ENCODE measurements at places on chromosomes 7 and 10.

- DNase-seq: no peak
Observed at GRCh38 chr10:129780901-129781795, 182.9 kb downstream of the EBF3 start.

DNA sequence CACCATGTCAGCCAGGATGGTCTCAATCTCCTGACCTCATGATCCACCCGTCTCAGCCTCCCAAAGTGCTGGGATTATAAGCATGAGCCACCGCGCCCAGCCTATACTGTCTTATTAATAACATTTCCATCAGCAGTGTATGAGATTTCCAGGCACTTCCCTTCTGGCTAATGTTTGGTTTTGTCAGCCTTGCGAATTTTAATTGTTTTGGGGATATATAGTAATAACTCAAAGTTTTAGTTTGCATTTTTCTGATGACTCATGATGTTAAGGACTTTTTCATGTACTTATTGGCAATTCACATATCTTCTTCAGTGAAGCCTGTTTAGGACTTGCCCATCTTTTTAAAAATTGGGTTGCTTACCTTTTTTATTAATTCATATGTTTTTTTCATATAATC lies 76.0 kb downstream of the TMEM270 start:
- peak; percentile 27 for DNase-seq

DNA sequence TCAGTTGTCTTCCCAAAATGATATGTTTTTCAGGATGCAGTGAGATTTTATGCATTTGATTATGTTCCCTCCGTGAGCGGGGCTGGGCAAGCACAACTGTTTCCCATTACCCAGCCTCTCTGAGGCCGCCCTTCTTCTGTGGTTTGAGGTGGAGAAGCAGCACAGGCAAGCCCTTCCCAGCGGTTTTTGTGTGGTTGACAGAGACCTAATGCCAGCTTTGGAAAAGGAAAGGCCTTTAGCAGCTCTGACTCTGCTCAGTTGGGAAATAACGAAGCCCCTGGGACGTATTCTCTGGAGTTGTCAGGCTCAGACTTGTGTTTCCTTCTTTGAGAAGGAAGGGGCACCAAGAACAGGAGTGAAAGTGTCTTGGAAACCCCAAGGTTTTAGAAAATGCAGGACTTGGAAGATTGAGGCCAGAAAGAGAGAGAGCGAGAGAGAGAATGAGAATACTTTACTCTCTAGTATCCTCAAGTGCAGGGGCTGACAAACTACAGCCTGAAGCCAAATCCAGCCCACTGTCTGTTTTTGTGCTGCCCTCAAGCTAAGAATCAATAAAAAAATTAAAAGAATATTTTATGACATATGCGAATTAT lies 20.6 kb upstream of the PDCD4 start:
- DNase-seq: peak; percentile 40

DNA sequence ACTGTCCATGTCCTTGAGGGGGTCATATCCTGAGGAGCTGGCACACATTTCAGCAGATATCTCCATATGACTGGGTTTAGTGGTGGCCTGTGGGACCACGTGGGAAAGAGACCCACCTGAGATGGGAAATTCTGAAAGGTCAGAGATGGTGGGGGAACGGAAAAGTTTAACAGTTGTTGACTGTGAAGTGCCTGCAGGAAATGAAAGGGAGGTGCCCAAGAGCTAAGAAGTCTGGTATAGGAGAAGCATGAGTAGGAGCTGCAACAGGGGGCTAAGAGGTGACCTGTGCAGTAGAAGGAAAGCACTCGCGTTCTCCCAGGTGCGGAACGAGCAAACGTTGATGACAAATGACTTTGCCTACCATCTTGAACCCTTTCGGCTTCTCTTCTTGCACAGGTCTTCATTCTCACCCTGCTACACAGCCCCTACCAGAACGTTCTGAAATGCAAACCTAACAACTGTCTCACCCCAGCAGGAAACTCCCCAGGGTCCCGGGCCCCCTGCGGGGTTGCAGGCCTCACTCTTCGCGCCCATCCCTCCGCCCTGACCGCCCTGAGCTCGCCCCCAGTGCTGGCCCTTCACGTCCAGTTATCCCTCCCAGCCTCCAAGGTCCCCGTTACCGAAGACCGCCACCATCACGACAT lies 9.8 kb upstream of the FXYD4 start:
- no peak for DNase-seq

DNA sequence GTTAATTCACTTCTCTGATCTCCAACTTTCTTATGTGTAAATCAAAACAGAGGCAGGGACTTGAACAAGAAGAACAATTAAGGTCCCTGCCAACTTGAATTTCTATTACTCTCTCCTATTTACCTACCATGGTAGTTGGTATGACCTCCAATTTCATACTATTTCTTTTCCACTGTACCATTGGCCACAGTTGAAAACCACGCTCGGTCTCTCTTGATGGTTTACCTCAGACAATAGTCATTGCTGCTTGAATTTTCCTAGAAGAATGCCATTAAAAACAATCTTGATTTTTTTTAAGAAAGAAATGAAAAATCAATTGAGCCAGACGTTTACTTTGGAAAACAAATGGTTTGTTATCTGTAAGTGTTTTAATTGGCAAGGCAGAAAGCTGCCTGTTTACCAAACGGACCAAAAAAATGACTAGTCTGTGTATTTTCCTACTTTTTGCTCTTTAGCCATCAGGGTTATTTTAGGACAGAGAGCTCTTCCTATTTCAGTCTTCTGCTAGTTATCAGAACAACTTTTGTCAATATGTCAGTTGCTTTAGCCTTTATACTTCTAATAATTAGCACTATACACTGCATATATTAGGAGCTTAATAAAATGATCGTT lies 157.5 kb upstream of the PLXDC2 start:
- no peak for DNase-seq

DNA sequence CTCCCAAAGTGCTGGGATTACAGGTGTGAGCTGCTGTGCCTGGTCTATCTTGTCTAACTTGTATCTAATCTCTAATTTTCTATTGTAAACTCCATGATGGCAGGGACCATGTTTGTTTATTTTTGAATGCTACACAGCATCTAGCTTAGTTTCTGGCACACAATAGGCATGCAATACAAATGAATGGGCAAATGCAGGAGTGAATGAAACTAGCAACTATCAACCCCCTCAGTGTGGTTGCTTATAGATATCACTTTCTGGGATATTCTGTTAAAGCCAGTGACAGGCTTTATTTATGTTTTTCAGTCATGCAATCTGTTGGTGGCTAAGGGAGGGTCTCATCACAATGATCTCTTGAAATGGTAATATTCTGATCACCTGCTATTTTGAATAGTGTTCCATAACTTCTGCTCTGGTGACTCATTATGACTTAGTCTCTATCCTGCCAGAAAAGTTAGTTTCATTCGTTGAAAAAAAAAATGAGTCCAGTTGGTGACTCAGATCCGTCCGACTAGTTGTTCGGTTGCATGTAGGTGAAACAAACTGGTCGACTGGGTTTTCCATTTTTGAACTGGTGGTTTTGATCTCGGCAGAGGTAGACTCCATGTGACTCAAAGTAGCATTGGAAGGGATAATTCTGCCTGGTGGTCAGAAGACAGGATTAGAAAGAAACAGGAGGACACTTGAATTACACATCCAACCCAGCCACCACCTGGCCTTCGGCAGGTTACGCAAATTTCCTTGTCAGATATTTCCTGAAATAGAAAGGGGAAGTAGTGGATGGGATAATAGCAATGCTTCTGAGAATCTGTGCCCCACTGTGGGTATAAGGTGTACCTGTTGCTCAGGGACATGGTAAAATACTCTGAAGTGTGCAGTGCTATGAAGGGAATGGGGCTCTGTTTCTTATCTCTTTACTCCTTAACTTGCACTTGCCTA lies 76.8 kb downstream of the GATA3 start:
- no peak for DNase-seq

GRCh38 chr7:38502289-38502688 lies 128.9 kb downstream of the AMPH start:
- no peak for DNase-seq

GRCh38 chr7:86926732-86927131 lies 132.7 kb downstream of the ELAPOR2 start:
- peak; percentile 47 for DNase-seq

DNA sequence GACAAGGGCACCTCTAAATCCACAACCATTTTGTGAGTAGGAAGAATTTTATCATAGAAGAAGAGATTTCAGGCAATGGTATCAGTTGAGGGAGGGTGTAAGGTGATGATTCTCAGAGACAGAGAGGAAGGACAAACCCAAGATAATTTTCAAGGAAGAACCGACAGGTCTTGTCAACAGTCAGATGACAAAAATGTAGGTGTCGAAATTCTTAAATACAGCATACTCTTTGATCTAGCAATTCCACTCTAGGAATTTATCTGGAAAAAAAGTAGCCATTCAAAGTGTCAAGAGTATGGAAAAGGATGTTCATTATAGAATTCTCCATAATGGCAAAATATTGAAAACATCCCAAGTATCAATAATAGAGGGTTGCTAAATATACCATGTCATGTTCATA lies 14.2 kb upstream of the PDLIM1 start:
- DNase-seq: no peak

DNA sequence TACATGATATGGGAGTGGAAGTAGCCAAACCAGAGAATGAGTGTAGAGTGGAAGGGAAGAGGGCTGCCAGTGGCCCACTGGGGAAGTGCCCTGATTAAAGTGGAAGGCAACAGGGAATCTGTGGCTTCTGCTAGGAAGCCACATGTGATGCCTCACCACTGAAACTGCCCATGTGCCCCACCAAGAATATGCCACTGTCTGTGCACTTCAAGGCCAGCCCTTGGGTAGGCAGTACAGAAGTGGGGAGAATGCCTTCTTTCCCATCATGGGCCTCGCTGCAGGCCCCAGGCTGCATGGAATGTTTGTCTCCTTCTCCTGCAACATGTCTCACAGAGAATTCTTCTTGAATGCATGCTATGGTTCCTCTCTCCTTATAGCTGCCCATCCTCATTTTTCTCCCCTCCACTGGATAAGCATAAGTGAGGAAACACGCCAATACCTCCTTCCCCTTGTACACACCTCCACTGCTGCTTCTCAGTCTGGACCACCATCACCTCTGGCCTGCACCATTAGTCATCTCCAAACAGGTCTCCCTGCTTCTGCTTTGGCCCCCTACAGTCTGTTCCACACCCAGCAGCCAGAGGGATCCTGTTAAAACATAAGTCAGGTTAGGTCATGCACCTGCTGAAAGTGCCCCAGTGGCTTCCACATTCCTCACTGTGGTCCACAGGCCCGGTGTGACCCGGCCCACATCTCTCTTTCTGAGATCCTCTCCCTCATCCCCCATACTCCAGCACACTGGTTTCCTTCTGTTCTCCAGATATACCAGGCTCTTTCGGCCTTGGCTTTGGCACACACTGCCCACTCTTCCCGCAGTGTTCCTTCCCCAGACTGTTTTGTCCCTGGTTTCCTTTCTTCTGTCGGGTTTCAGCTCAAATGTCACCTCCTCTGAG lies 37.1 kb downstream of the SNX10 start:
- DNase-seq: no peak

DNA sequence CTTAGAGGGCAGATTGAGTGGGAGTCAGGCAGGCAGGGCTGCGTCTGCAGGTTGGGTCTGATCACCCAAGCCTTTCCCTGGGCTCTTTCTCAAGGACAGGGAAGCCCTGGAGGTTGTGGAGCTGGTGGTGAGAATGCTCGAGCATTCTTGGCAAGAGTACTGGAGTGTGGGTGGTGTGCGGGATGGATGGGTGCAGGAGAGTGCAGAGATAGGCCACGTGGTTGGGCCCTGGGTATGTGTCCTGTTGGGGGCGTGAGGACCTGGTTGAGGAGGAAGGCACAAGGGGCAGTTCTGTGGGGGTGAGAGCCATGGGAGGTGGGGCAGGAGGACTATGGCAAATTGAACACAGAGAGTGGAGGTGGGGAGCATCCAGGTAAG lies 135.9 kb downstream of the PTPN20 start:
- DNase-seq: no peak

- DNase-seq: no peak
Observed at GRCh38 chr7:36441344-36442022, 51.8 kb downstream of the ANLN start.

Data from fibroblast of villous mesenchyme (primary cell).